ENCODE measurements at places on chromosomes 11 and 22. TPM values are rescaled to one million over a fixed set of nuclear protein-coding genes. Genes with fewer than 3 reads are reported as not detected.

DNA sequence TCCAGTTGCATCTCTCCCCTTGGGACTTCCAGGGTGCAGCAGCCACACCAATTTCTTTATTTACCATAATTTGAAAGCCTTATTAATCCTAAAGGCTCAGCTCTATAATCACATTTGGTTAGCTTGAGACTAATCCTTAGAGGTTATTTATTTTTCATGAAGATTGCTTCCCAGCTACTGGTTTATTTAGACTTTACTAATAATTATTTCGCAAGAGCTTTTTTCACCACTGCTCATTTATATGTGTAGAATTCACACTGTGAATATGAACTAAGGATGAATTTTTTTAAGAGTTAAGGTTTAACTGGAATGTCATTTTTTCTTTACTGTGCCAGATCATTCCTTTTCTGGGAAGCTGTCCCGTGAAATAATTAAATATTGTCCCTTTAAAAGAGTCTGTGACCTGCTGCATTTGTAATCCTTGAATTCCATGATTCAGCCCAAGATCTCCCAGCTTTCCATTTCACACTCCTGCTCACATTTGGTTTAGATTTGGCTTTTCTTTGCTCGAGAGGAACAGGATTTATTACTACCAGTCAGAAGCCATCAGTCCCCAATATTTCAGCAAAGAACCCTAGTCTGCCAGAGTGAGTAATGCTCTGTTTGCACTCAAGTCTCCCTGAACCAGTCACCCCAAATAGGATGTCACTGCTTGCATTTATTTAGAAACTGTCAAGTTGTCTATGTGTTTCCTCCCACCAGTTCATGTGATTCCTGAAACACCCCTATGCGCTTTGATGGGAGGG lies 4.4 kb upstream of the CD44 start:
- peaks cover 6% of the 10 kb centered on the region for H3K4me1 ChIP-seq
- H3K4me3 ChIP-seq: no peak overlapping the region
- no peak overlapping the region for H3K27ac ChIP-seq
- no peak for DNase-seq
- no peaks in the 10 kb centered on the region for H3K27me3 ChIP-seq

OR8D4 gene
- total RNA-seq: not detected

- no peak overlapping the region for H3K27ac ChIP-seq
- no peaks in the 10 kb centered on the region for H3K36me3 ChIP-seq
- H3K4me1 ChIP-seq: no peaks in the 10 kb centered on the region
- no peak overlapping the region for H3K4me3 ChIP-seq
Observed at GRCh38 chr11:78612721-78613377, 38.2 kb upstream of the NARS2 start.

- H3K4me1 ChIP-seq: no peaks in the 10 kb centered on the region
- no peak overlapping the region for H3K27ac ChIP-seq
- no peak overlapping the region for H3K4me3 ChIP-seq
- DNase-seq: no peak
- no peaks in the 10 kb centered on the region for H3K36me3 ChIP-seq
- H3K27me3 ChIP-seq: no peaks in the 10 kb centered on the region
Observed at GRCh38 chr11:20770414-20770946, 101.1 kb downstream of the NELL1 start.

GRCh38 chr22:40635940-40636379 lies 559 bp downstream of the MRTFA start:
- DNase-seq: no peak
- H3K4me3 ChIP-seq: peak overlapping the region; percentile 95
- peaks cover 18% of the 10 kb centered on the region for H3K4me1 ChIP-seq
- no peaks in the 10 kb centered on the region for H3K36me3 ChIP-seq
- H3K27ac ChIP-seq: peak overlapping the region; percentile 92

DNA sequence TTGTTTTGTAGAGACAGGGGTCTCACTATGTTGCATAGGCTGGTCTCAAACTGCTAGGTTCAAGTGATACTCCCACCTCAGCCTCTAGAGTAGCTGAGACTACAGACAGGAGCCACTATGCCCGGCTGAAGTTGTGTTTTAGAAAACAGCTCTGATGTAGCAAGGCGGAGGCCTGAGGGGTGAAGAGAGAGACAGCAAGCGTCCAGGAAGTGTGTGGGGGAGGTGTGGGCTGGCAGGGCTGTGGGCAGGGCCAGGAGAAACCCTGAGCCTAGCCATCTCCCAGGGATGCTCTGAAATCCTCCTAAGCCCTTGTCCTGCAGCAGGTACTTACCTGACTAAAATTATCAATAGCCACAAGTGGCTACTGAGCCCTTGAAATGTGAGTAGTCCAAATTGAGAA lies 16.1 kb upstream of the RPS3 start:
- no peaks in the 10 kb centered on the region for H3K4me1 ChIP-seq
- no peaks in the 10 kb centered on the region for H3K27me3 ChIP-seq
- H3K36me3 ChIP-seq: no peaks in the 10 kb centered on the region
- H3K4me3 ChIP-seq: no peak overlapping the region

CDCA5 gene
- total RNA-seq: 0.54 TPM

ADAMTS15 gene
- total RNA-seq: 14.1 TPM

SVIP gene
- 8.5 TPM for total RNA-seq

DNA sequence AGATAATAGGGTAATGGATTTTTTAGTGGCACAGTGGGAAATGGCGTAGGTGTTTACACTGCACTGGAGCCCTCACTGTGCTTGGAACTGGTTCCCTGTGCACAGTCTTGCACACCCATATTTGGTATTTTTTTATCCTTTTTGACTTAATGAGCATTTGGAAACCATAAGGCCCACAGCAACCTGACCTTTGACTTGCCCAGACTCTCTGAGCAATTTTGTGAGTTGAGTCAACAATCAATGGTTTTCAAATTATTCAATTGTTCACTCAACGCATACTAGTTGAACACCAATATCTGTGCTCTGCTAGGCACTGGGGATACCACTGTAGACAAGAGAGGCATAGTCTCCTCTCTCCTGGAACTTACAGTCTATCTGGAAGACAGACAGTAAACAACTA lies 14.3 kb downstream of the CD44 start:
- H3K27ac ChIP-seq: no peak overlapping the region
- peaks cover 67% of the 10 kb centered on the region for H3K4me1 ChIP-seq
- no peak for DNase-seq
- H3K36me3 ChIP-seq: no peaks in the 10 kb centered on the region

GRCh38 chr11:103928040-103928801 lies 108.2 kb upstream of the DDI1 start:
- no peaks in the 10 kb centered on the region for H3K27me3 ChIP-seq
- H3K4me1 ChIP-seq: peaks cover 17% of the 10 kb centered on the region
- no peak overlapping the region for H3K27ac ChIP-seq
- H3K4me3 ChIP-seq: no peak overlapping the region

OR51B5 gene
- total RNA-seq: 4.2 TPM

DNA sequence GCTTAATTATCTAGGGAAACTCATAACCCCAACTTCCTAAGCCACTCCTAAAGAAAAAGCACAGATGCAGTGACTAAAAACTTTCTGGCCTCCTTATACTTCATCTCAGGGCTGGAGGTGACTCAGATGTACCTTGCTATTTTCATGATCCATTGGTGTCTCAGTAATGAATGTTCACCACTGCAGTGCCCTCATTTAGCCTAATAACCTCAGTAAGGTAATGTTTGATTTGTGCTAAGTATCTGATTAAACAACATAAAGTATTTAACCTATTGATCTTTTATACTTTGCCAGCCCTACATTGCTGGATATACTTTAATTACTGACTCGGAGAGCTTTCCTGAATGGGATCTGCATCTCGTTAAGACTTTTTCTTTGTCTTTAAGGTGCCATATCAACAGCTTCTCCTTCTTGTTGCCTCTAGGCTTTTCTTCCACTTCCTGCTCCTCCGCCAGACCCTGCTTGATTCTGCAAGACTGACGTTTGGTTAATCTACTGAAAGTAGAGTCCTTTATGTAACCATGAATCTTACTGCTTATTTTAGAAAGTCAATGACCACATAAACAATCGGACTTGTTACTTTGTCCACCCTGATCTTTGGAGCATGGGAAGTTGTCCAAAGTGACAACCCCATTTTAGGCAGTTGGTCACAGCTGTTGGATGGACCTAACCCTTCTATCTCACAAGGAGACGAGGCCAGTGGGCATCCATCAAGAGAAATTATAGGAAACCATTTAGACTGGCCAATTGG lies 303.0 kb downstream of the ST3GAL4 start:
- no peaks in the 10 kb centered on the region for H3K36me3 ChIP-seq
- DNase-seq: no peak
- H3K4me3 ChIP-seq: no peak overlapping the region
- no peak overlapping the region for H3K27ac ChIP-seq
- H3K4me1 ChIP-seq: no peaks in the 10 kb centered on the region
